ENCODE measurements at places on chromosomes 2 and 18. TPM values are rescaled to one million over a fixed set of nuclear protein-coding genes. Genes with fewer than 3 reads are reported as not detected.

Gene KCNS3
- total RNA-seq, result 2.6 TPM

Gene CPO
- not detected for total RNA-seq

Gene CHST9
- not detected for total RNA-seq

Gene AKAIN1
- not detected for total RNA-seq

Gene LOXHD1
- not detected for total RNA-seq

Gene CAVIN2
- total RNA-seq, result 119 TPM

Gene SLC16A14
- total RNA-seq, result 0.21 TPM

Gene TNFAIP6
- not detected for total RNA-seq

Gene ASB18
- total RNA-seq, result not detected
